Left cardiac atrium (tissue), 4 donors: ENCODE measurements at places on chromosomes 12 and 14. TPM values are rescaled to one million over a fixed set of nuclear protein-coding genes. Genes with fewer than 3 reads are reported as not detected.
A peak's percentile ranks its signal among the peaks of the same experiment; 100 is the strongest.

The C12orf56 gene
- total RNA-seq, result not detected

The DAO gene
- not detected for total RNA-seq

The FKBP4 gene
- total RNA-seq, result 38.5 TPM

DNA sequence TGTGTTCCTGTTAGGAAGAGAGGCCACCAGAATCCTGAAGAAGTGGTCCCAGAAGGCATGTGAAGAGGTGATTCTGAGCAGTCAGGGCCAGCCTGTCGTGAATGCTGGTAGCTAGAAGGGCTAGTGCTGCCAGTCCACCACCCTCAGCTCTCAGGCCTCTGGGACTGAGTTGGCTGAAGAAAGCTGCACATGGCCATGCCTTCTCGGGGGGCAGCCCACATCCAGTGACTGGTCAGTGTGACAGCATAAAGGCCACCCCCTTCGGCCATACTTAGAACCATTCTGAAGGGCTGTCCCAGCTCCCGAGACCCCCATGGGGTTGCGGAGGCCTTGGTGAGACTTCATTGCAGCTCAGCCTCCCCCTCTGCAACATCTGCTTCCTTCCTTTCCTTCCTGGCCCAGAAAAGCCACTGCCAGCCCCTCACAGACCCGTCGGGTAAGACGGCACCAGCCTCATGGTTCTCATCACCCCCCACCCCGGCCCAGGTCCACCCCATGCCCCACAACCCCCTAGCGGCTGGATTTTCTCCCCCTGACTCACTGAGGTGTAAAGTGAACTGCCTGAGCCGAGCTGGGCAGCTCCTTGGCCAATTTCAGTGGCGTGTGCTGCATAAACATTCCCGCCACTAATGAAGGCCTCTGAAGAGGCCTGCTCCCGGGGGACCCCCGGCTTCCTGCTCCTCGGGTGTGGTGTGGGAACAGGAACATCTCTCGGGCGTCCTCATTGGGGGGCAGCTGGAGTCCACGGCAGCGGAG, 49.5 kb upstream of the DIO3 start:
- DNase-seq, result no peak

- peak; percentile 72 for DNase-seq
These were observed 15.6 kb downstream of the BAG5 start for GRCh38 chr14:103546652-103547454.

- DNase-seq, result no peak
These were observed 136.5 kb upstream of the IFNG-AS1 start for GRCh38 chr12:67852701-67853100.

- no peak for DNase-seq
These were observed 21.2 kb downstream of the GOLGA3 start for GRCh38 chr12:132807295-132808092.

GRCh38 chr14:96057738-96058137, 18.6 kb downstream of the C14orf132 start:
- no peak for DNase-seq

DNA sequence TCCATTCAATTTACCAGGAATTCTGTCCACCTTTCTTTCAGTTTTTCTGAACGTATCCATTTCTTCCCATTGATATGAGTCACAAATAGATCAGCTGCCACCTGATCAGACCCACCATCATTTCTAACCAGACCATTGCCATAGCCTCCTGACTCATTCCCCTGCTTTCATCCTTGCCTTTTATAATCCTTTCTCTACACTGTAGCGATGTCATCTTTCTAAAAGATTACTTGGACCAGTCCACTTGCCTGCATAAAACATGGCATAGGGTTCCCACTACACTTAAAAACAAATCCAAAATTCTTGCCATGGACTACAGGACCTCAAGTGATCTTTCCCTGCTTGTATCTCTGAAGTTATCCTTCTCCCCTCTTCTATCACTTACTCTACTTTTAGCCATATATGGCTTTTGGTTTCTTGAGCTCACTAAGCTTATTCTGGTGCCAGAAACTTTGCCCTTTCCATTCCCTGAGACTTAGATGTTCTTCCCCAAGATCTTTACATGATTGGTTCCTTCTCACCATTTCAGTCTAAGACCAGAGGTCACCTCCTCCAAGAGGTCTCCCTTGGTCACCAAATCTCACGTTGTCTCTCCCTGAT, 149.5 kb upstream of the KRR1 start:
- DNase-seq, result no peak
